ENCODE measurements at places on chromosomes 2 and 18.

- no peak for DNase-seq
Observed at GRCh38 chr18:2494921-2495320, 76.4 kb downstream of the METTL4 start.

DNA sequence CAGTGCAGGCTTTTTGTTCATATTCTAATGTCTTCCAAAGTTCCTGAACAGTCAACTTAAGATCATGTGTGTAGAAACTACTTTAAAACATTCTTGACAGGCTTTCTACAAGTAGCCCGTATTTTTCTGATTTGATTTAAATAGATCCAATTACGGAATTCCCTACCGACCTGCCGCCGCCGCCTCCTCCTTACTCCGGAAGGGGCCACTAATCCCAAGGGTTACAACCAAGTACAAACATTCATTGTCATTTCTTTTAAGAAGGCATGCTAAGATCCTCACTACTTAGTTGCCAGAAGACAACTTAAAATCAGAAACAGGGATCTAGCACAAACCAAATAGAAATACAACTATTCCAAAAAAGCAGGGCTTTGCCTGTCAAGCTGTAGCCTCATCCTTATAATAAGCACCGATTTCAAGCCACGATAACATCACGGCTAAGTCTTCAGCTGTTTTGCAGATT, 784 bp downstream of the WDR33 start:
- DNase-seq = no peak

DNA sequence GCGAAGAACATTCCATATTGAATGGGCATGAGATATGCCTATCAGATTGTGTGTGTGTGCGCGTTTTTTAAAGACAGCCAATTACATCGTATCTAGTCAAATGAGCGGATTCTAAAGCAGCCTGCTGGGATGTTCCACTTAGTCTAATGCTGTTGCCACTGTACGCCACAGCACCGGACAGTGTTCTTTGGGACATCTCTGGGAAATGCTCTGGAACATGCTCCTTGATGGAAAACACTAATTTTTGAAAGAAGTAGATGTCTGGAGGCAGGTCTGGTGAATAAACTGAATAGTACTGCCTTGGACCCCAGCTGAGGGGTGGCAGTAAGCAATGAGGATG, 3.6 kb upstream of the TMEM150A start:
- no peak for DNase-seq

- DNase-seq = no peak
Observed at GRCh38 chr2:15298770-15299169, 262.4 kb downstream of the NBAS start.

DNA sequence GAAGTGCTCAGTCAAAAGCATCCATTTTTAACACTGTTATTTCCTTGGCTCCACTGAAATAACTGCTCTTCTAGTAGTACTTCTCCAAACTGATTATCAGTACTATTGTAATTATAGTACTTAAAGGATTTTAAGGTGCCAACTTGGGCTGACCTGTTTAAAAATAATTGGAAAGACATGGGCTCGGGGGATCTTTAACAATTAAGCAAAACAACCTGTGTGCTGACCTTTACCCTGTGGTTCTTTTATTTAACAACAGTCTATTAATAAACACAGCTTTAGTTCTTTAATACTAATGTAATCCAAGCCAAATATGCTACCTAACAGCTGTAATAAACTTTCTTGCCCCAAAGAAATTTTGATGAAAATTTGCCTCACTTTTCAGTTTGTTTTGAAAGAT, 6.9 kb upstream of the ITPRID2 start:
- no peak for DNase-seq

GRCh38 chr2:107282135-107282534, 396.2 kb upstream of the ST6GAL2 start:
- no peak for DNase-seq

- DNase-seq = no peak
Observed at GRCh38 chr2:167595839-167596471, 651.4 kb downstream of the STK39 start.

DNA sequence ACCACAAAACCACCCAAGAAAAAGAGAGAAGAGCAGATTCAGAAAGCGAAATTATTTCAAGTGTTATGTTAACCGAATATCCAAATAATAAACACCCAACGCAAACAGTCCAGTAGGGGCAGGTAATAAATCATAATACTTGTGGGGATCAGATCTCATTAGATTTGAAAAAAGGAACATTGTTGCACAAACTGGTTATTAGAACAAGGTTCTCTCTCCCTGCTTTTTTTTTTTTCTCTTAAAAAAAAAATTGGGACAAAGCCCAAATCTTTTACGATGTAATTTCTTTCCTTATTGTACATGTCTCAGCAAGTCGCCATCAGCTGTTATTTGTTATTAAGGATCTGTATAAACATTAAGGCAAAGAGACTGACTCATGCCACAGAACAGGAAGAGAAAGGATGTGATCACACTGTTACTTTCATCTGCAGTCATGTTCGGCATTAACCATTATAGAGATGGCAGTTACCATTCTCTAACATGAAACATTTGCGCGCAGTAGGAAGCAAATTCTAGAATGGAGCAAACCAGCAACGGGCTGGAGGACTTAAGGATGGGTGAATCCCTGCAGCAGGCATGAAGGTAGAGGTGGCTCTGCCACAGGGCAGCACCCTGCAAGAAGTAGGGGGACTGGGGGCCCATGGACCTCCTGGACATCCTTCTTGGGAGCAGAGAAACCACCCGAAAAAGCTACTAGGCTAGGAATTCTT, 42.0 kb downstream of the EPHA4 start:
- no peak for DNase-seq

DNA sequence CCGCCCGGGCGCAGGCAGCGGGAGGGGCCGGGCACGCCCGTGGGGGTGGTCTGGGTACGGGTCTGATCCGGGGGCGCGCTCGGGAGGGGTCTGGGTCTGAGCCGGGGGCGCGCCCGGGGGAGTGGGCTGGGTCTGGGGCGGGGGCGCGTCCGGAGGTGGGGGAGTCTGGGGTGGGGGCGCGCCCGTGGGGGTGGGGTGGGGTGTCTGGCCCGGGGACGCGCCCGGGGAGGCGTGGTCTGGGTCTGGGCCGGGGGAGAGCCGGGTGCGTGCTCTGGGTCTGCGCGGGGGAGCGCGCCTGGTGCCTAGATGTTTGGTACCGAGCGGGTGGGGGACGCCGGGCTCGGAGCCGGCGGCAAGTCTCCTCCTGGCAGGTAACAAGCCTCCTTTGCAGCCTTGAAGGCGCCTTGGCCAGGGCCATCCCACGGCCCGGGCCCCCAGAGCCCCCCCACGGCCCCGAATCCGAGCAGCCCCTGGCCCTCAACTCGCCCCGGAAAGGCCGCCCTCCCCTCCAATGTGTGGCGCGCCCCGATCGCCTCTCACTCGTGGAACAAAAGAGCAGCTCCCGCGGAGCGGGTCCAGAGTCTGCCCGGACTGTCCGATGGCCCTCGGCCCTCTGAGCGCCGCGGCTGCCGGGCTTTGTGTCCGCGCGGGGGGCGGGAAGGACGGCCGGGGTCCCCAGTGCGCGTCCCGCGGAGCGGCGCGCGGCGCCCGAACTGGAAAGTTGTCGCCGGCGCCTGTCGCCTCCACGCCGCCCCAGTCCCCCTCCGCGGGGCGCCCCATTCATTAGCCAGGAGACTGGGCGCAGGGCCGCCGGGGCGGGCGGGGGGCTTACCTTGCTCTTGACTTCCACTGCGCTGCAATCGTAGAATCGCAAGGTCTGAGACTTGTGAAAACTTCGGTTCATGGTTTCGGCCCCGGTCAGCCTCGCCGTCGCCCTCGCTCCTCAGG, 595 bp downstream of the PARD6G start:
- no peak for DNase-seq

GRCh38 chr2:144429396-144430112, 90.4 kb downstream of the ZEB2 start:
- DNase-seq = no peak

DNA sequence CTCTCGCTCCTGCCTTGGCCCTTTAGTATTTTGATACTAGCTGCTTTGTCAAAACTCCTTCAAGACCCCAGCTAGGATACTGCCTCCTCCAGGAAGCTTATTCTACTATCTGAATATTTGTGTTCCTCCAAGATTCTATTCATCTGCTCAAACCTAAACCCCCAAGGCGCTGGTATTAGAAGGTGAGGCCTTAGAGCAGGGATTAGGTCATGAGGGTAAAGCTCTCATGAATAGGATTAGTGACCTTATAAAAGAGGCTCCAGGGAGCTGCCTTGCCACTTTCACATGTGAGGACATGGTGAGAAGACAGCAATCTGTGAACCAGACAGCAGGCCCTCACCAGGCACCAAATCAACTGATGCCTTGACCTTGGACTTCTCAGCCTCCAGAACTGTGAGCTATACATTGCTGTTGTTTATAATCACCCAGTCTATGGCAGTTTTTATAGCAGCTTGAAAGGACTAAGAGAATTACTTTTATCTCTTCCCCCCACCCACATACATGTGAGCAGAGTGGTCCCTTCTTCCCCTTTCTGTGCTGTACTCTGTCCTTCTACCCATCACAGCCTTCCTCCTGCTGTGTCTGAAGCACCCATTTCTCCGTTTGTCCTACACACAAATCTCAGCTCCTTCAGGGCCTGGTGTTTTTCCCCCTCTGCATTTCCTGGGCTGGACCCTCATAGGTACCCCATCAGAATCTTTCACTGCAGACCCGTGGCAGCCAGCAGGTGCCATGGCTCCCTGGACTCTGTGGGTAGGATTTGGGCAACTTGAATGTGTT, 54.5 kb downstream of the HS1BP3 start:
- no peak for DNase-seq

GRCh38 chr2:119248751-119249150, 25.1 kb downstream of the STEAP3 start:
- DNase-seq = no peak

DNA sequence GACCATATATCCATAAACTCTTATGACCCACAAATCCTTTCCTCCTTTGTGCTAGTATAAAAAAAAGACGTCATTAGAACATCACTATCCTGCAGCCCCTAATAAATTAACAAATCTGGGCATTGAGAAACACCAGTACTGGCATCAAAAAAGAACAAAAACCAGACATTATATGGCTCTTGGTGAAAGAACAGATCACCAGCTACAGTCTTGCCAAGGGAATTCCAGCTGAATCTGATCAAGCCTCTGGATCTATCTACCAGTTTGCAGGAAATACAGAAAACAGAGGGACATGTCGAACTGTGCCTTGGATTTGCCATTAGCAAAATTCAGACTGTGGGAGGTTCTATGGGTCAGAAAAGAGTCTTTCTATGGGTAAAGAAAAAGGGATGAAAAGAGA, 93.7 kb upstream of the DDX18 start:
- no peak for DNase-seq
